ENCODE measurements at places on chromosomes 7 and 10.

- DNase-seq: no peak
Measured at GRCh38 chr7:8585591-8585990, 152.2 kb downstream of the NXPH1 start.

- DNase-seq: no peak
Measured at GRCh38 chr10:119826771-119827170, 45.9 kb downstream of the MCMBP start.

DNA sequence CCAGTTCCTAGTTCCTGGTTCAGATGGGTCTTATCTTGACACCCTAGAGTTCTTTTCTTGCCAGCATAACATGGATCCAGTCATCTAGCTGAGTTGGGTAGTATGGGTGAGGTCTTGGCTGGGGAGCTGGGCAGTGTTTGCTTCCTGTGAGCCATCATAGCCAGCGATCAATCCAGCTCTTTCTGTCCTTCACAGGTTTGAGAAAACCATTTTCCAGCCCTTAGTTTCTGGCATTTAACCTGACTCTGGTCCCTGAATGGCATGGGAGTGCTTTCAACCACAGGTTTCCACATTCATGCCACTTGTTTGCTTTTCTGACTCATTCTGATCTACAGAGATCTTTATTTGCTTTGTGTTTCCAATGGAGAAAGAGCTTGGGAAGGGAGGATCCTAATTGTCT is 8.6 kb downstream of the SLC13A1 start:
- no peak for DNase-seq

- no peak for DNase-seq
Measured at GRCh38 chr10:77012812-77013500, 624.7 kb downstream of the KCNMA1 start.

GRCh38 chr7:133489906-133490305 is 237.0 kb downstream of the EXOC4 start:
- no peak for DNase-seq

DNA sequence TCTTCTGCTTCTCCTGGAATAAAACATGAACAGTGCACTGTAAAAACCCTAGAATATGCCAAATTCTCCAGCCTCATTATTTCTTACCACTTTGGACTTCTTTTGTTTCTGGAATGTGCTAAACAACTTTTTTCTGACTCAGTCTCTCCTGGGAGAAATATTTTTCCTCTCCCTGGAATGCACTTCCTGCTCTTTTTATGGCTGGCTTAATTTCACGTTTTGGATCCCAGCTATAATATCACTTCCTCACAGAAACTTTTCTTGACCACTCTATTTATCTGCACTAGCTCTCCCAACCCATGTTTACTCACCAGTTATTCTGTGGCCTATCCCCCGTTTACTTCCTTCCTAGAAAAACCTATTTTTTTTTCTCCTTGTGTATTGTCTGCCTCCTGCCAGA is 26.7 kb downstream of the ABCB5 start:
- no peak for DNase-seq

DNA sequence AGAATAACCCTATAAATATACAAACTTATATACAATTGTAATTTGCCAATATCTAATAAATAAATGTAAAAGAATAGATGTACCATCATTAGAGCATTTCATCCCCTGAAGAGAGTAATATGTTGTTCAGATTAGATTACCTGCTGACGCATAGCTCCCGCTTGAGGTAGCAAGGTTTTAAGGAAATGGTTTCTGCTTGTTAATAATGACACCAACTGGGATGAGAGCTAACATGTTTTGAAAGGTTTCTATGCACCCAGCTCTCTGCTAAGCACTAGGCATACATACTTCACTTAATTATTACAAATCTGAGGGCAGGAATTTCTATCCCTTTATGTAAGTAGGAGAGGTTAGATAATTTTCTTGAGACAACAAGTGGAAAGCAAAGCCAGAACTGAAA is 1003.3 kb upstream of the SORCS1 start:
- no peak for DNase-seq

DNA sequence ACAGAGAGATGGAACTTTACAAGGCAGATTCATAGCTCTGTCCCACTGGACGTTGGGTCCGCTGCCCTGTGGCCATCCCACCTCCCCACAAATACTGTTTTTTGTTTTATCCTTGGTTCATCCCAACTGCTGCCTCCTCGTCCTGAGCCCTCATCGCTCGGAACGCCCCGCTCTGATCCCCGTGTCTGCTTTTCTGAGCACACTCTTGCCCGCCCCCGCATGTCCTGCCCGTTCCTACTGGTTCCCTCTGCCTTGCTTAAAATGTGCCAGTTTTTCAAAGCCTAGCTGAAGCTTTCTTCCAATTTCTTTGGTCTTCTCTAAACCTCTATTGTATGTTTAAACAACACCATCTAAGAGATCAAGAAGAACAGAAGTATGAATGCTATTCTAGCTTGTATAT is 19.4 kb downstream of the RNF32 start:
- no peak for DNase-seq

GRCh38 chr10:75475460-75476182 is 44.2 kb downstream of the LRMDA start:
- no peak for DNase-seq

GRCh38 chr7:47244692-47245091 is 337.2 kb downstream of the TNS3 start:
- DNase-seq: no peak

GRCh38 chr7:3087243-3087755 is 43.6 kb upstream of the CARD11 start:
- no peak for DNase-seq

DNA sequence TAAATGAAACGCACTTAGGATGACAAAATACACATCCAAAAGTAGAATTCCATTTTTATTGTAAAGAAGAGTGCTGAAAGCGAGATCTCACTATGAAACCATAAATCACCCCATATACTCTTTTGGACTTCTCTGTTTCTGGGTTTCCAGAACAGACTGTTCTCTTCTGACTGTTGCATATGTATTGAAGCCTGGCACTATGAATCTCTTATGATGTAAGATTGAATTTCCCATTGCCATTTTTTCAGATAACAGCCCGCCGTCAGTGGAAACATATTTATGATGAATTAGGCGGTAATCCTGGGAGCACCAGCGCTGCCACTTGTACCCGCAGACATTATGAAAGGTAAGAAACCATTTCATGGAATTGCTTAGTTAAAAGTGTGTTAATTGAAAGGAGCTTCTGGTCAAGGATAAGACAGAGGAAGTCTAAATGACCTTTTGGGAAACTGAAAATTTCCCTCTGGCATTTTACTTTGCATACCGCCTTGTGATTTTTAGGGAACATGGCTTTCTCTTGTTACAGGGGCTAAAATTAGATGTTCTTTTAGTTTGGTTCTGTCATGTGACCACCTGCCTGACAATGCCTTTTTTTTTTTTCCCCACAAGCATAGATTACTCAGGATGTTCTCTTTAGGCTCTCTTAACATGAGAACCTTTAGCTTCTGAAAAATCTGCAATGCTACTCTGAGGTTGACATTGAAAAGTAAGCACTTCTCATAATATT is 168.1 kb downstream of the ARID5B start:
- no peak for DNase-seq

- no peak for DNase-seq
Measured at GRCh38 chr10:18549105-18549504, 102.3 kb downstream of the NSUN6 start.

GRCh38 chr10:127798111-127798510 is 61.1 kb downstream of the FOXI2 start:
- DNase-seq: no peak

GRCh38 chr7:20152511-20152910 is 64.7 kb downstream of the MACC1 start:
- no peak for DNase-seq

DNA sequence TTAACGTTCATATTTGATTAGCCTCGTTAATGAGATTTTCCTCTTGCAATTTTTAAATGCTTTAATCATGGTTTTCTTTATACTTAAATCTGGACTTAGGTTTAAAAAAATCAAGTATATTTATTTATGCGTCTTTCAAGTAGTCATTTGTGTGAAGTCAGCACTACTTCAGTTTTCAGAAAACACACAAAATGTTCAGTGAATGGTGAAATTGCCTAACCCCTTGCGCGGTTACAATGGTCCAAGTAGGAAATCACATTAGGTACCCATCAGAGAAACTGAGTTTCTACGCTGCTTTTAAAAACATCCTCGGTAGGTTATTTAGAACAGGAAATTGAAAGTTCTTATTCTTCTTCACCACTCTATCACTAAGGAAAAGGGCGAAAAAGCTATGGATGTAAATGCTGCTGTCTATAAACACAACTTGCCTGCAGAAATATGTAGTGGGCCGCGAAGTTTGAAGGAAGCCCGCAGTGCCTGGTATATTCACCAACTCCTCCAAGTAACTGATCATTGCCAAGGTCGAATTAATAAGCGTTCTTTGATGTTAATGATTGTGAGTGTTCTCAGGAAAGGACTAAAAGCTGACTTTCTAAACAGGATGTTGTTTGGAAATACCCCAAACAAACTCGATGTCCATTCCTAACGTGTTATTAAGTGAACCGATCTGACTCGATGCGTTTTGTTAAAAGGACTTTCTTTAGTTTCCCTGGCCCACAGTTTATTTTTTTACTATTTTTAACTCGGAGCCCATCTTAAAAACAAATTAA is 1.0 kb downstream of the SYPL1 start:
- DNase-seq: no peak

DNA sequence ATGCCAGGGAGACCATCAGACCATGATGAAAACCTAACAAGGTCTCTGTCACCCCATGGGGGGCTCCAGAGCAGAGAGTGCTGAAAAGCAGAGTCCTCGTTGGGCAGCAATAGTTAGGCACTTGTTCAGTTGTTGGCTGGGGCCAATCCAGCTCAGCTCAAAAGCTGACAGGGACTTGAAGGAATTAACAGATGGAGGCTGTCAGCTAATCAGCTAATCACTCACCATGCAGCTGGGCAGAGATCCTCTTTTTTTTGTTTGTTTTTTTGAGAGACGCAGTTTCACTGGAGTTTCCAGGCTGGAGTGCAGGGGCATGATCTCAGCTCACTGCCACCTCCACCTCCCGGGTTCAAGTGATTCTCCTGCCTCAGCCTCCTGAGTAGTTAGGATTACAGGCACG is 18.1 kb downstream of the CEP55 start:
- DNase-seq: no peak

- DNase-seq: no peak
Measured at GRCh38 chr10:74589851-74590250, 236.5 kb upstream of the KAT6B start.

GRCh38 chr10:85527616-85528317 is 838.8 kb downstream of the GRID1 start:
- DNase-seq: no peak

- DNase-seq: no peak
Measured at GRCh38 chr7:130297628-130298543, 4.9 kb downstream of the CPA4 start.

GRCh38 chr7:130887182-130887956 is 153.4 kb upstream of the KLF14 start:
- no peak for DNase-seq

DNA sequence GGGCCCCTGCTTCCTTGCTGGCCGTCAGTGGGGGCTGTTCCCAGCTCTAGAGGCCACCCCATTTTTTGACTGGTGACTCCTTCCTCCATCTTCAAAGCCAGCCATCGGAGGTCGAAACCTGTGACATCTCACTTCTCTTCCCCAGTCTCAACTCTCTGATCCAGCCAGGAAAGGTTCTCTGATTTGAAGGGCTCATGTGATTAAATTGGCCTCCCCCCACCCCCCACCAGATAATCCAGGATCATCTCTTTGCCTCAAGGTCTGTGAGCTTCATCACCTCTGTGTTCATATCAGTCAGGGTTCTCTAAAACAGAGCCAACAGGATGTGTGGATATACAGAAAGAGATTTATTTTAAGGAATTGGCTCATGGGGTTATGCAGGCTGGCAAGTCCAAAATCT is 5.6 kb upstream of the RAMP3 start:
- DNase-seq: no peak

GRCh38 chr7:29516491-29516890 is 47.1 kb upstream of the PRR15 start:
- no peak for DNase-seq

DNA sequence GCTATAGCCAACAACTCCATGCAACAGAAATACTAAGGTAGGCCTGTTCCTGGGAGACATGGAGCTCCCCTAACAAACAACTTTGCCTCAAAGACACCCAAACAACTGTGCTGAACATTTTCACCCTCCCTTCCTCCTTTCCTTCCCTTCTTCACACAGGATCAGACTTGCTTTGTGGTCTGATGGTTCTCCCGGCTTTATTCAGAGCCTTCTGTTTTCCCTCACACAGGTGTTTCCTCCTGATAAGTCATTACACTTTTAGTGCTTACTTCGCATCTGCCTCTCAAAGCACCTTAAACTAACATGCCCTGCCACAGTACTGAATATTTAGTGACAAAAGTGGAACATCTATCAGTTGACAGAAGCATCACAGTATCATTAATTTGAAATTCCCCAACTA is 56.3 kb upstream of the YAE1 start:
- no peak for DNase-seq

GRCh38 chr10:28711776-28712175 is 34.5 kb downstream of the BAMBI start:
- DNase-seq: no peak
